ENCODE measurements at places on chromosomes 1 and 21.

- no peak for DNase-seq
These were observed 23.1 kb downstream of the TNN start for GRCh38 chr1:175090780-175091179.

DNA sequence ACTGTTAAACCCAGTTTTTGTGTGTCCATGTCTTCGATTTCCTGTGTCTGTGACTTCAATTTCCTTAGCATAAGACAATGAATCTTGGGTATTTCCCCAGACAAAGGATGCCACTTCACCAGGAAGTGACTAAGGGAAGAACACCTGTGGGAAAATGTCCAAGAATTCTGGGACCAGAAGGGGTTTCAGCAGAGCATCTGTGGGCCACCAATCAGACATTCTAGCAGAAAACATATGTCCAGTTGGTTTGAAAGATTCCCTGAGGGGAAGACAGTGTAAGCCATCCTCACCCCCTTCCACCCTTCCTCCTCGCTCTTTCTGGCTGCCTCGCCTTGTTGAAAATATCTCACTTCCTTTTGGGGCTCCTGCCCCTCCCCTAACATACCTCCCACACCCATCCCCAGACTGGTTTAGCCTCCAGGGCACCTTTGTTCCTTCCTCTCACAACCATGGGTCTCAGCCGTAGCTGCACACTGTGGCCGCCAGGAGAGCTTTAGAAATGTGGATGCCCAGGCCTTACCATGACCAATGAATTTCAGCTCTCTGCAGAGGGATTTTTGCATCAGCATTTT is 25.5 kb upstream of the IFNAR1 start:
- no peak for DNase-seq

DNA sequence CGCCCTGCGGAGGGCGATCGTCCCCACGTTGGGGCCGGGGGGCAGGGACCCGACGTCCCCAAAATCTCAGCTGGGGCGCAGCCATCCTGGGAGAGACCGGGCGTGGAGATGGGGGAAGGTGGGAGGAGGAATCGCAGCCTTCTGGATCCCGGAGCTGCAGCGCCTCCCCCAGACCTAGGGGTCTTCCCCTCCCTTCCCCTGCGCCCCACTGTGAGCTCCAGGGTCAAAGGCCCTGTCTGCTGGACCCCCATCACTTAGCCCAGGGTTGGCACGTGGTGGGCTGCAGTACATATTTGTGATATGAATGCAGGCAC is 90.2 kb upstream of the VAMP3 start:
- DNase-seq, result no peak

DNA sequence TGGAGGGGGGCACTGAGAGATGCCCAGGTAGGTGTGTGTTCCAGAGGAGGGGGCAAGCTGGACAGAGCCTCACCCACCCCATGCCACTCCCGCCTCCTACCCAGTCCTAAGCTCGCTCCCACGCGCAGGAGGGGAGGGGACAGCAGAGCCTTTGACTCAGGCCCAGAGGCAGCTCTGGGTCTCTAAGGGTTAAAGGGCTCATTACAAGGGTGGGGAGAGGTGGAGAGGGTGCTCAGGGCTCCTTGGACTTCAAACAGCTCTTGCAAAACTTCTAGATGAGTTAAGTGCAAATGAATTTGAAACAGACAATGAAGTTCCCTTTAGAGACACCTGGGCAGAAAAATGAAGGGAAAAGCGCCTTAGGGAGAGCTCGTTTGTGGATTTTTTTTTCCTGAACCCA is 104.2 kb upstream of the CASZ1 start:
- peak; percentile 47 for DNase-seq

Data from NCI-H1105 treated with DMSO at 0.1 percent for 48 hours (cell line).